Tibial artery (tissue), 4 donors: ENCODE measurements at places on chromosomes 7 and 10.

GRCh38 chr7:36602934-36603887 is 121.1 kb downstream of the AOAH start:
- no peak for DNase-seq

GRCh38 chr10:131079314-131079713 is 232.2 kb downstream of the TCERG1L start:
- DNase-seq = peak; percentile 3

DNA sequence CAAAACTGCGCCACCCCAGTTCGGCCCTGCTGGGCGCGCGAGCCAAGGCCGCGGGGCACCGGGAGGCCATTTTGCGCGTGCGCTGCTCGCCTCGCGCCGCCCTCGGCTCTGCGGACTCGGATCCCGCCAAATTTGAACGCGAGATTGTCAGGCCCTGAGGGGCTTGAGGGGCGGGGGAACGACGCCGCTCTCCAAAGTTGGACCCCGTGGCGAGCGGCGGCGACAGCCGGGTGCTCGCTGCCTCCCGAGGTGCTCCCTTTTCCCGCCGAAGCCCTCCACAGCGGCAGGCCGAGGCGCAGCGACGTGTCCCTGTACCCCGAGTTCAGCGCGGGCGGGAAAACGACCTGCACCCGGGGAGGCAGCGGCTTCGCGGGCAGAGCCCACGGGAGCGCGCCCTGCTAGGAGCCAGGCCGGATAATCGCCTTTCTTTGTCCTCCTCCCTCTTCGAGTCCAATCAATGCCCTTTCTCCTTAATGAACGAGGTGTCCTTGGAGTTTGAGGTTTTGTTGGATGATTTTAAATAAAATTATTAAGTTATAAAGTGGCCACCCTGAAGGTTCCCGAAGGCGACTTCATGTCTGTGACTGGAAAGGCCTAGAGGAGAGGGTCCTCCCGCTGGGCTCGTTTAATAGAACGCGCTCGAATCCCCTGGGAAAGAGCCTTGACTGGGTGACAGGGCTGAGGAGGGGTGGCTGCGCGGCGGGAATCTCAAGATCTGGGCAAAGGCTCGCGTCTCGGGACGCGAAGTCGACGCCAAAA is 10.7 kb upstream of the SPAG6 start:
- DNase-seq = no peak

DNA sequence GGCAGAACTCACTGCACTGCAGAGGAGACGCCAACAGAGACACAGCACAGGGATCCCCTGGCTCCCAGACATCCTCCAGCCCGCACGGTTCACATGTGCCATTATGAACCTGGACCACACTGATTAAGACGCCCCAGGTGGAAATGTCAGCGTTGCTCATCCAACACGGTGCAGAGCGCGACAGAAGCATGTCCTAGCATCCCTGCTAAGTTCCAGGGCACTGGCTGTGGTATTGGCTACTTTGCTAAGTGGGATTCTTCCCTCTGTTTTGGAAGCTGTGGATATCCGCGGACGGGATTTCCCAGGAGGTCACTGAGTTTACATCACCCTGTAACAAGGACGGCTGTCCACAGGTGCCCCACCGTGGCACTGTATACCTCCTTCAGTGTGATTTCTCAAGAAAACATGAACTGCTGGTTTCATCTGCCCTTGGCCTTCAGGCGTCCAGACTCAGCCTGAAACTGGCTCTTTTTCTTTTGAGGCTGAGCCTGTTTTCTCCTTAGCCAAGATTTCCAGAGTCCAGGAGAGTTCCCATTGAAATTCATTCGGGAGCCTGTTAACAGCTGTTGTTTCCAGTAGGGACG is 324.0 kb downstream of the WDR37 start:
- no peak for DNase-seq

- no peak for DNase-seq
Measured at GRCh38 chr7:7706556-7707172, 11.7 kb downstream of the RPA3 start.

DNA sequence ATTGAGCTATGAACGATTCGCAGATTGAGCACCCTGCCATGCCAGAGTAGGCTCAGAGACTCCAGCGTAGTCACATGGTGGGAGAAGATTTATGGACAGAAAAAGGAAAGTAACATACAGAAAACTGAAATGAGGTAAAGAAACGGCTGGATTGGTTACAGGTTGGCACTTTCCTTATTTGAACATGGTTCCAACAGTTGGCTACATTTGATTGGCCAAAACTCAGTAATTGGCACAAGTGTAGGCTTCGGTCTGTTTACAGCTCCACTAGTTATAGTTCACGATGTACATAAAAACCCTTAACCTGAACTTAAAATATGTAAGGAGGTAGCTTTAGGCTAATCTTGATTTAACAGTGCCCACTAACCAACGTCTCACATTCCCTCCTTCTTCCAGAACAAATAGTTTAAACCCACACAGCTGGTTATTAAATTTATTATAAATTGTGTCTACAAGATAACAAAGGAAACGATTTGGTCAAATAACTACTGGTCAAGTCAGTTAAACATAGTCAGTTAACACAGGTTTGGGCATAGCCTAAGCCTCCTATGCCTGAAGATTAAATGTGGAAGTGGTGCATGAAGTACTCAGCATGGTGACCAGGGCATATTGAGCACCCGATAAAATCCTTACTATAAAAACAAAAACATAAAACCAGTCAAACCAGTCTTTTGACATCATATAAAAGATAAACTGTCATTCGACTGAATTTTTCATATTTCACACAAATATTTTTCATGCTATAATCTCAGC is 17.9 kb upstream of the MTERF1 start:
- DNase-seq = no peak

DNA sequence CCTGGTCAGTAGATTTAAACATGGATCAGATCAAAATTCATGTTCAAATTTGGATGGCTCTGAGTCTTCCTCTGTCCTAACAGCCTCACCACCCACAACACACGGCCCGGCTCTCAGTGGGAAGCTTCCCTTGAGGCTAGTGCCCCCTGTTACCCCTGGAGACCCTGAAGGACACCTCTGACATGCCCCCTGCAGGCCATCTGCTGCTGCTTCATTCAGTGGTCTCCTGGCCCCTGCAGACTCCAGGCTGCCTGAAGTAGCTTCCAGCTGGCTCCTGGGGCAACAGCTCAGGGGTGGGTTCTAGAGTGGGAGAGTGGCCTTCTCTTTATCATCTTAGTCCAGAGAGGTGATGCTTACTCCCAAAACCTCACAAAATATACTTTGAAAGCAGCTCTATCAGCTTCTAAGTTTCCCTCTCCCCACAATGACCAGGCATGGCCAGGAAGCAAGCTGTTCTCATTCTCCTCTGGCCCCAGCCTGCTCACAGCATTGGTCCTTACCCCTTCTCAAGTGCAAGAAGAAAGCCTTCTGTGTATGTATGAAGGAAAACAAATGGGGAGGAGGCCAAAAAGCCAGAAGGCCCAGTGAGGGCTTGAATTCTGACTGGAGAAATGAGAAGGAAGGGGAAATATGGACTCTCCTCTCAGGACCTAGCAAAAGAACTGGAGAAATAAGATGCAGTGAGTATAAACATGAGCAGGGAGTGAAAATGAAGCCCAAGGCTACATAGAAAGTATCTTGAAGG is 189.6 kb upstream of the INHBA start:
- no peak for DNase-seq

DNA sequence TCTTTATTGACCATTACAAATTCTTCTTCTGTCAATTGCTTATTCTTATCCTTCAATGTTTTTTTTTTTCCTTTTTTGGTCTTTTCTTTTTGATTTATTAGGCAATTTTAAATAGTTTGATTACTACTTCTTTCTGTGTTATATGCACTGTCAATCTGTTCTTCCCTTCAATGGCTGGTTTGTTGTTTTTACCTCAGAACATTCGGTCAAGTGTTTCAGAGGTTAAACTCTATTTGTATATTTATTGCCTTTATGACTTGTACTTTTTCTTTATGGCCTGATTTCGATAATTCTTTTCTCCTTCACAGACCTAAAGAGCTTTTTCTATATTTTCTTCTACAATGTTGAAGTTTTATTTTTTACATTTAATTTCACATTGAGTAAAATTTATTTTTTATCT is 171.5 kb upstream of the AKR1E2 start:
- DNase-seq = no peak

GRCh38 chr7:33534833-33535232 is 370.5 kb upstream of the BMPER start:
- no peak for DNase-seq

DNA sequence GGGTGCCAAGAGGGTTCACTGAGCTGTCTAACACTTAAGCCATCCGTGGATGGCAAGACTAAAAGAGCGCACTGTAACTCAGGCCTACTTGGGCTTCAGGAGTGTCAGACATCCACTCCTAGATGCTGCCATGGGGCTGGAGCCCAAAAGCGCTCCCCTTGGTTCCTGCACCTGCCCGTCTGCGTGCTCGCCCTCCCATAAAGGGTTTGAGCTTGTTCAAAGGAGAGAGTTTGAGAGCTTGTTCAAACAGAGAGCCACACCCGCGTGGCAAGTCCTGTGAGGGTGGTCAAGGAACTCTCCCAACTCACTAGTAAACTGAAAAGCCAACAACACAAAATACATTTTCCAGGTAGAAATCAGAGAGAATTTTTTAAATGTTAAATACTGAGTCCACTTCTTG is 256.7 kb downstream of the SEMA3A start:
- DNase-seq = no peak

GRCh38 chr7:150940431-150941102 is 37.6 kb downstream of the KCNH2 start:
- DNase-seq = peak; percentile 1

GRCh38 chr7:149570784-149571183 is 73.2 kb upstream of the ZNF746 start:
- no peak for DNase-seq

DNA sequence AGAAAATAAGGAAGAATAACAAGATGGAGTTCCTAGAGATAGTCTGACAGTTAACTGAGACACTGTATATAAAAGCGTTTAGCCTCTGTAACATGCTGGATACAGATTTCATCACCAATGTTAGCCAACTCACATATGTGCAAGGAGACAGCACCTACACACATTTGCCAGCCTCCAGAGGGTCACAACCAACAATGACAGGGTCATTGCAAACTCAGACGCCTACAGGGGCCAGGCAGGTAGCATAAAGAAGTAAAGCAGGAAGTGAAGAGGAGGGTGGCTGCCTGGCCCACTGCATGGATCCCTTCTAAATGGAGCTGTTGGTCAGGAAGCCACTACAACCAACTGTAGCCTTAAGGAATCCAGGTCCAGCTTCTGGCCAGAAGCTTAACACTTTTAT is 50.4 kb downstream of the NRAP start:
- DNase-seq = no peak
